ENCODE measurements at places on chromosomes 1 and 21.

GRCh38 chr1:111045033-111045722, 81.5 kb upstream of the LRIF1 start:
- no peak for DNase-seq

DNA sequence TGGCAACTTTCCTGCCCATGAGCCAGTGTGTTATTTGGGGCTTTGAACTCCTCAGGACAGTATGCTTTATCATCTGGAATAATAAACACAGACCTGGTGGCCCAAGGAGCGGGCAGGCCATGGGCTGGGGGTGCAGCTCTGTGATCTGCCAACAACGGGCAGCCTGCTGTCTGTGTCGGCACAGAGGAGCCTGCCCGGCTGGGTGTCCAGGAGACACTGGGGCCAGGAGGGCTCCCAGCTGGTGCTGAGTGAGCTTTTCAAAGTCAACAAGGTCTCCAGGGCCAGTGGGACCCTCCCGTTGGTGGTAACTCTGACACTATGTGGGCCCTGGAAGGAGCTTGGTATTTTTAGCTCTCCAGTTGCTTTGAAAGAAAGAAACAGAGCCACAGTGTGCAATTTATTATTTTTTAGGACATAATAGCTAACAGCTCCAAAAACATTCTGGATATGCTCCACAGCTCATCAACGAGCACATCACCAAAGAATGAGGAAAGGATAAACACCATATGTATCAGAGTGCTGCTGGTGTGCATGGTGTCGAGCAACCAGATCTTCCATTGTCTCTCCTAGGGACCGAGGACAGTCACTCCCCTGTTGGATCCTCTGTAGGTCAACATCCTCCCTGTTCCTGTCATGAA, 488.7 kb upstream of the USP24 start:
- no peak for DNase-seq

GRCh38 chr1:94096797-94097549, 24.0 kb downstream of the ABCA4 start:
- DNase-seq, result no peak

- no peak for DNase-seq
Observed at GRCh38 chr1:184223216-184223615, 163.6 kb upstream of the C1orf21 start.

GRCh38 chr1:181369416-181369815, 113.9 kb upstream of the CACNA1E start:
- no peak for DNase-seq

DNA sequence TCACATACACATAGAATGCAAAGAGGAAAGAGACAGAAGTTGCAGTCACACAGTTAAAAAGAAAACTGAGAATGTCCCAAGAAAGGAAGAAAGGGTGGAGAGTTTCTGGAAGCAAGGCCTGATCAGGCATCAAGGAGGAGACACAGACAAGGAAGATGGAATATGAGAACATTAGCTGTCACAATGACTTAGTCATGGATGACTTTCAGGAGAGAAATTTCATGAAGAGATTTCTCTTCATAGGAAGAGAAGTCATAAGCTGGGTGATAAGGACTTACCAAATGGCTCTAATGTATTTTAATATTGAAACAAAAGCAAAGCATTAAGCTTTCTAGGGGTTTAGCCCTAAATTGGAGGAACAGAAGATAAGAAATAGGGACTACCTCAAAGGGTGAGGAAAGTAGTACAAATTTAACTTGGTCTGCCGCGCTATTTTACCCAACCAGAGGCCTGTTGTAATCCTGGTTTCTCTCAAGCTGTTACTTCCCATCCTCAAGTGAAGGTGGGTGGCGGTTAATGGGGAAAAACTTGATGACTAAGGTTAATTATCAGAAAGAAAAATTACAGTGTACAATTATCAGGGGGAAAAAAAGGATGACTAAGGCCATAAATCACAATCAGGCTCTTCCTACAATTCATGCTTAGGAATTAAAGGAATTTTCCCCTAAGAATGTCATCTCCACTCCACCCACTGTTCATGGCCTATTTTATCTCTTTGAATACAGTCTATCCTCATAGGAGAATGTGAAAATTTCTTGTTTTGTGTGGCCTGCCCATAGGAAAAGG, 93.9 kb upstream of the ADGRL2 start:
- no peak for DNase-seq

Measured in bone marrow (tissue), 2 donors.